ENCODE measurements at places on chromosomes 1 and 21. TPM values are rescaled to one million over a fixed set of nuclear protein-coding genes. Genes with fewer than 3 reads are reported as not detected.

Gene UBE2U
- not detected for polyA plus RNA-seq

Gene JAK1
- polyA plus RNA-seq: 41.4 TPM

DNA sequence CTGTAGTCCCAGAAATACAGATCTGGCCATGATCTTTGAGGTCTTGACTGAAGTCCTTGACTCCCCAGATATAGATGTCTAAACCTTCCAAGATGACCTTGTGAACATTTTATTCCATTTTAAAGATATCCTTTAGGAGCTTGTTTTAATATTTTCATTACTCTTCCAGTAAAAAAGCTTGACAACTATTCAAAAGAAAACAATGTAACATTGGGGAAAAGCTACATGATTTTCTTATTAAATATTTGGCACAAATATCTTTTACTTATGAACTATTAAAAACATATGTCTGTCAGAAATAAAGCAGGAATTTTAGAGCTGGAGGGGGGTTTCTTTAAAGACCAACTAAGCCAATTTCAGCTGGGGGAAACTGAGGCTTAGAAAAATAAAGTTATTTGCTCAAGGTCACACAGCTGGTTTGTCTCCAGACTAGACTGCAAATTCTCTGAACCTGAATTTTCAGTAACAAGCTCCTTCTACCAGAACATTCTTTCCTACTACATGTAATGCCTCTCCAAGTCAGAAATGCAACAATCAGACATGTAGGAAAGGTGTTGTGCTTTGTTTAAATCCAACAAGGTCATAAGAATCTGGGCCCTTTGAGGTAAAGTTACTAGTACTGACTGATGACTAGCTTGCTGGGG, 67.0 kb upstream of the PTCH2 start:
- DNase-seq: no peak

Gene OR2AK2
- not detected for polyA plus RNA-seq

Gene DENND1B
- polyA plus RNA-seq: 2.8 TPM

- DNase-seq: no peak
These were observed 36.7 kb upstream of the ACTRT2 start for GRCh38 chr1:2984399-2985061.

- DNase-seq: no peak
These were observed 19.4 kb downstream of the BLZF1 start for GRCh38 chr1:169387399-169387798.

Gene RRAGC
- polyA plus RNA-seq: 14.4 TPM

Gene RBBP4
- 67.5 TPM for polyA plus RNA-seq

DNA sequence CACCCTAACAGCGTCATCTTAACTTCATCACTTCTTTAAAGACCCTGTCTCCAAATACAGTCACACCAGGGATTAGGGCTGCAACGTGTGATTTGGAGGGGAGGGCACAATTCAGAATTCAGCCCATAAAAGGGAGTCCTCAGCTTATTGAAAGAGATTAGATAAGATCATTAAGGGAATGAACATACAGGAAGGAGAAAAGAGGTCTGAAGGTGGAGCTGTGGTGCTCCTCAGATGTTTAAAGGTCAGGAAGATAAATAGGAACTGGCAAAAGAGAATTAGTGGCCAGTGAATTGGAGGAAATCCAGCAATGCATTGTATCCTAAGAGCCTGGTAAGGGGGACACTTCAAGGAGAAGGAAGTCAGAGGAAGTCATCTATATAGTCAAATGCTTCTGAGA, 113.5 kb downstream of the PROX1 start:
- DNase-seq: no peak

GRCh38 chr1:231163830-231164427, 2.1 kb downstream of the TRIM67 start:
- no peak for DNase-seq

Gene MTARC2
- polyA plus RNA-seq: 2.1 TPM

Gene DOP1B
- 4.1 TPM for polyA plus RNA-seq

DNA sequence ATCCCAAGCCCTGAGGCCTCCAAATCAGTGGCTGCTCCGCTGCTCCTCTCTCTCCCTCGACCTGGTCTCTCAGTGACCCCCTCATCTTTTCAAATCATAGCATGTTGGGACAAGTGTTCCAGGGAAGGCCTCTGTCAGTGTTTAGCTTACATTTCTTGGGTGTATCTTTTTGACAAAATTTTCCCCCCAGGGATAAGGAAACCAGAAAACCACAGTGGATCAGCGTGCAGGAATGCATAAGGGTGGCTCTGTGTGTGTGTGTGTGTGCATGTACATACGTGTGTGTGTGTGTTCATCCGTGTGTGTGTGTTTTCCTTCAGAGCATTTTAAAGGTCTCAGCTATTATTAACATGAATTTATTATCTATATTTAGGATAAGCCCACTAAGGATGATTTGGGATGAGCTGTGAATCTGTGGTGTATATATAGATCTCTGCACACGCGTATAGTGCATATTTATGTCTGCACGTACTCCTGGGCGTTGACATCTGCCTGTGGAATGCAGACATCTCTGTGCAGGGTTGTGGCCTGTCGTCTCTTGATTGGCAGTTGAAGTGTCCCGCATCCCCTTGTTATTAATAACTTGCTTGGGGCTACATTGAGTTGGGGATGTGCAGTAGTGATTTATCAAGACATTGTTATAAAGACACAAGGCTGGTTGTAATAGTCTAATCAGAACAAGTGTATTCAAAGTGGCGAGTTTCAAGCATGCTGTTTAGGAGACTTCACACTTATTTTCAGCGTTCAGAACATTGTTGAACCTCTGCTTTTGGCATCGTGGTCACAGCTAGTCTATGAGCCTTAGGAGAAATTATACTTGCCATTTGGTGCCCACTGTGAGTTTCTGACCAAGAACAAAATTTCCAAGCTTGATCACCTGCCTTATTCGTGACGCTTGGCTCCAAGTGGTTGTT, 55.6 kb downstream of the GALNT2 start:
- peak; percentile 89 for DNase-seq

GRCh38 chr1:36748466-36748865, 265.8 kb upstream of the CSF3R start:
- no peak for DNase-seq

Gene FLG2
- polyA plus RNA-seq: not detected

DNA sequence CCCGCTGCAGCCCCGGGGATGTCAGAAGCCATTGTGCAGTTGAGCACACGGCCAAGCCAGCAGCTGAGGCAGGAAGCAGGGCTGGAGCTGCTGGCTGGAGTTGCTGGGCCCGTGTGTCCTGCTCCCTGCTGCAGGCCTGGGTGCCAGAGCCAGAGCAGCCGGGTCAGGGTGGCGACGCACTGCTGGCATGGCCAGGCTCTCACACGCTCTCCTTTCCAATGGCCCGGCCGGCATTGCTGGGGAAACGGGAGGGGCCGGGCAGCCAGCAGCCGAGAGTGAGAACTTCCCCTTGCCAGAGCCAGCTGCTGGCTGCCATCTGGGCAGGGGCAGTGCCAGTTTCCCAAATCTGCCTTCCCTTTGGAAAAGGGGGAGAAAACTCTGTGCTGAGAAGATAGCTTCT, 82.4 kb upstream of the PROX1 start:
- no peak for DNase-seq

DNA sequence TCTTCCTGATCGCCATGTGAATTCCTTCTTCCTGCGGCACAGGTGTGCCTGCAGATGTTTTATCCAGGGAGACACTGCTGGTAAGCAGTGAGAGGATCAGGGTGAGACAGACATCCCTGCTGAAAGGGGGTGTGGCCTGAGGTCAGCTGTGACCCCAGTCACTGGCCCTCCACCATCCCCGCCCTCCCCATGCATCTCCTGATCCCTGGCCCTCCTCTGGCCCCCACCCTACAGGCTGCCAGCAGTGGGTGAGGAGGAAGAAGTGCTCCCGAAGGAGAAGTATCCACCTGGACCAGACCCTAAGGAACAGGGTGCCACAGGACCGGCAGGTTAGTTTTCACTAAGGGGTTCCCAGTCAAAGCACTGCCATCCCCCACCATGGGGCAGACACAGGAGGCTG, 85.3 kb downstream of the GLIS1 start:
- DNase-seq: no peak

Gene CFAP141
- not detected for polyA plus RNA-seq

DNA sequence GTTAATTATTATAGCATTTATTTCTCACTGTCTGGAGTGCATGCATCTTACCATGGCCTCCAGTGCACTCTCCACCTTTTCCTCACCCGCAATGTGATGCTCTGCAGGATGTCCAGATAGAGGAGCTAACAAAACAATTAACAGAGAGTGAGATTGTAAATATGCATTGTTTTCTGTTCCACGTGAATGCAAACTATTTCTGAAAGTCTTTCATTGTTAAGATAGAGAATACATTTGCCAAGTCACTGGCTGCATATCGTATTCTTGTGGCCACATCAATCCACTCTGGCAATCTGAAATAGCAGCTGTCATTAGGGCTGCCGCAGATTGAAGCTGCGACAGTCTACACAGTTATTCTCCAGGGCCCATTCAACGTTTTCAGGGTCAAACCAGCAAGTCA, 143.8 kb downstream of the DUSP10 start:
- no peak for DNase-seq

- no peak for DNase-seq
These were observed 227.2 kb downstream of the KCNJ6 start for GRCh38 chr21:37688952-37689659.

GRCh38 chr1:91889717-91890459, 3.9 kb upstream of the TGFBR3 start:
- DNase-seq: peak; percentile 63

- no peak for DNase-seq
These were observed 200.8 kb upstream of the DPYD start for GRCh38 chr1:98121646-98122045.

Gene CD160
- polyA plus RNA-seq: not detected

DNA sequence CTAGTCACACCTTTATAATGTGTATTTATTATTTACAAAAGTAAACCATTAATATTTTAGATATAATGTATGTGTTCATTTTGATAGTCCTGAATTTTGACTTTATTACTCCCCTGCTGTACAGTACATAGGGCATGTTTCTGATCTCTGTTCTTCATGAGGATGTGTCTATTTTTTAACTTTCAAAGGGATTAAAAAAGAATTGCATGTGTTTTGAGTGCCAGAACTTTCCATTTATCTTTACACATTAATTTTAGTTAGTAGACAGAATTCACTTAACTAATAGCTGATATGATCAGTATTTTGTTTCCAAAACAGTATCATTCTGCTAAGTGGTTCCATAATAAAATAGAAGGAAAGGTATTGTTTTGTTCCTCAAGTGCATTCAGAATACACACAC, 3.1 kb downstream of the PBX1 start:
- DNase-seq: peak; percentile 30

DNA sequence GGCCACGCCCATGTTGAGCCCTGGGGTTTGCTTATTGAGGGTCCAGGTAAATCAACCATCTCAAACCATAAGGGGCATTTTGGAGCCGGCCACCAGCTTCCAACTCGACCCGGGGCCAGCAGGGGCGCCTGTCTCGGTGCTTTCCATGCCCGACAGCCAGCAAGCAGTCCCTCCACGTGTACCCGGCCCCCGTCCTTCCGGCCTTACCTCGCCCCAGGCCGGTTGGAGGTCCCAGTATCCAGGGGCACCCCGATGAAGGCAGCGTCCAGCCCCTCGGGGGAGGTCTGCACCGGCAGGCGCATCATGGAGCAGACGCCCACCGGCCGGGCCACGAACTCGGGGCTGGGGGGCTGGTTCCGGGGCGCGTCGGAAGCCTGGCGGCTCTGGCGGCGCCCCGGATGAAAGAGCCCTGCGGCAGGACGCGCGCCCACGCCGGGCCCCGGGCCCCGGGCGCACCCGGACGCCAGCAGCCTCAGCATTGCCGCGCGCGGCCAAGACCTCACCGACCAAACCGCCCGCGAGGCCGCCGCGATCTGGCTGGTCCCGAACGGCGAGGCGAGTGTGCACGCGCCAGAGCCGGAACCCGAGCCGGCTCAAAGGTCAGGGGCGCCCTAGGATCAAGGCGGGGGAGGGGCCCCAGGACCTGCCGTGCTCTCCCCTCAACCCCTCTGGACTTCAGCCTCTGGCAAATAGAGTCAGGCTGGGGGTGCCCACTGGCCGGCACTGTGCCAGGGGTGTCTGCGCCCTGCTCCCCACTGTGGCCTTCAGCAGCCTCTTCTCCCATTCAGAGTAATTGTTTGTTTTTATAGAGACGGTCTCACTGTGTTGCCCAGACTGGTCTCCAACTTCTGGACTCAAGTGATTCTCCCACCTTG, at the start of gene AGMAT:
AGMAT (minus strand) TSS at position 563 of the 875 bp plus-strand sequence; CDS start at position 479, 84 bp downstream.
- DNase-seq: no peak

- DNase-seq: peak; percentile 53
These were observed 850.0 kb downstream of the LTN1 start for GRCh38 chr21:28142697-28143096.

DNA sequence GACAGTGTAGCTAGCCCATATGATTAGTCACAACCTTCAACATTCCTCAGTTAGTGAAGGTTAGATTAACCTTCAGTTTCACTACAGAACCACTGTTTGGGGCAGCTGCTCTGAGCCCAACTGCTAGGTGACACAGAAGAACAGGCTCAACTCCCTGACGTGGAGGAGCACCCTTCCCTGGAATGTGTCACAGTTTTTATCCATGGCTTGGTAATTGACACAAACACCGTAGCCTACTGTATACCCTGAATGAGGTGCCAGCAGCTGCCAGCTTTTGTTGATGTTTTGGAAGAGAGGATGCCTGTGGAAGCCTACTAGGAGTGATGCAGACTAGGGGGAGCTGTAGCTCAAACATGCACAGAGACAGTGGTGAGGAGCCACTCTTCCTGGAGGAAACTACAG, 56.6 kb upstream of the CR2 start:
- no peak for DNase-seq

Gene ITLN1
- polyA plus RNA-seq: not detected

Gene BSND
- polyA plus RNA-seq: not detected

DNA sequence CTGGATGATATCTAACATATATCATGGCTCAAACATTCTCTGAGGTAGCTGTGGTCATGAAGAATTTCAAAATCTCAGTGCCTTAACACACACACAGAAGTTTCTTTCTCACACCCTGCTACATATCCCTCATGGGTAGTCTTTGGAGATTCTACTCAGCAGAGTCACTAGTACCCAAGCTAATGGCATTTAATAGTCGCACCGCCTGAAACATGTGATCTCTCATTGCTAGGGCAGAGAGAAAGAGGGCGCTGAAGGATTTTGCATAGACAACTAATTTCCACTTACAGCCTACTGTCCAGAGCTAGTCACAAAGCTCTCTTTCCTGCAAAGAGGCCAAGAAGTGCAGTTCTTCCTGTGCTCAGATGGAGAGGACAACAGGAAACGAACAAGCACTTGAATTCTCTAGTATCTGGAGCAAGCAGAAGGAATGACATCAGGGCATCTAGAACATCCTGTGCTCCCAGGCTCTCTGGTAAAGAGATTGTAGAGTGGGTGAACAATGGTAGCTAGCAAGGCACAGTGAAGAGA, 183.4 kb upstream of the PTBP2 start:
- peak; percentile 11 for DNase-seq

DNA sequence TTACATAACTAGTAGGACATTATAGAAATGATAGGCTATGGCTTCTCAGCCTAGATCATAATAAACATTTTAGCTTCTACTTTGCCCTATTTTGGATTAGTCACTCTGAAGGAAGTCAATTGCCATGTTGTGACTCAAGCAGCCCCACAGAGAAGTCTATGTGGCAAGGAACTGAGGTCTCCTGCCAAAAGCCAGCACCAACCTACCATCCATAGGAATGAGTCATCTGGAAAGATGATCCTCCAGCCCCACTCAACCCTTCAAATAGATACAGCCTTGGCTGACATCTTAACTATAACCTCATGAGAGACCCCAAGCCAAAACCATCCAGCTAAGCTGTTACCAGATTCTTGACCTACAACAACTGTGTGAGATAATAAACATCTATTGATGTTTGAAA, 76.3 kb upstream of the BEND5 start:
- peak; percentile 84 for DNase-seq

- no peak for DNase-seq
These were observed 148.6 kb downstream of the ST6GALNAC5 start for GRCh38 chr1:77015748-77016341.

All from mammary epithelial cell (primary cell).